Left renal pelvis (tissue), 4 donors: ENCODE measurements at places on chromosomes 5 and 9. TPM values are rescaled to one million over a fixed set of nuclear protein-coding genes. Genes with fewer than 3 reads are reported as not detected.

DNA sequence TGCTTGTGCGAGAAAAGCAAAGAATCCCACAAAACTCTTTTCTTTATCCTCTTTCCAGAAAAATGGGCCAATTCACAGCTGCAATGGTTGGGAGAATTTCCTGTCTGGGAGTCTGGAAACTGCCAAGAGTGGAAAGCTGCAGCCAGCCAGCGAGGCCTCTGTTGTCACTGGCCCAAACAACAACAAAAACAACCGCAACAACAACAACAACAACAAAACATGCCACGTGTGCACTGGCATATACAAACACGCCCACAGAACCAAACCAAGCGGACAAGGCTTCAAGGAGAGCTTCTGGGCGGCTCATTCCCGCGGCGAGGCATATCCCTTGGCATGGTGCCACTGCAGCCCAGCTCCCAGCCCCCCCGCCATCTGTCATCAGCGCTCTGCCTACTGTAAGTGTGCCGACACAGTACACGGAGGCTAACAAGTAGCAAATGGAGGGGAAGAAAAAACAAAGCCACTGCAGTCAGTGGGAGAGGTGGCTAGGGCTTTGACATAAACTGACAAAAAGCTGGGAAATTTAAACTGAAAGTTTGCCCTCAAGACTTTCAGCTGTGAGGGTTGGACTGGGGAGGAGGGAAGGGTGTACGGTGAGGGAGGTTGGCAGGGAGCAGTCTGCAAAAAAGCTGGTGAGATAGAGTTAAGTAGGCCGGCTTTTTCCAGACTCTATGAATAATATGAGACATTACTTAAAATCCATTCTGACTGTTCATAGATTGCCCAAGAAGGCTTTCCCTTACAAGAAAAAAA is 165.0 kb upstream of the ZNF462 start:
- peak; percentile 50 for DNase-seq

DNA sequence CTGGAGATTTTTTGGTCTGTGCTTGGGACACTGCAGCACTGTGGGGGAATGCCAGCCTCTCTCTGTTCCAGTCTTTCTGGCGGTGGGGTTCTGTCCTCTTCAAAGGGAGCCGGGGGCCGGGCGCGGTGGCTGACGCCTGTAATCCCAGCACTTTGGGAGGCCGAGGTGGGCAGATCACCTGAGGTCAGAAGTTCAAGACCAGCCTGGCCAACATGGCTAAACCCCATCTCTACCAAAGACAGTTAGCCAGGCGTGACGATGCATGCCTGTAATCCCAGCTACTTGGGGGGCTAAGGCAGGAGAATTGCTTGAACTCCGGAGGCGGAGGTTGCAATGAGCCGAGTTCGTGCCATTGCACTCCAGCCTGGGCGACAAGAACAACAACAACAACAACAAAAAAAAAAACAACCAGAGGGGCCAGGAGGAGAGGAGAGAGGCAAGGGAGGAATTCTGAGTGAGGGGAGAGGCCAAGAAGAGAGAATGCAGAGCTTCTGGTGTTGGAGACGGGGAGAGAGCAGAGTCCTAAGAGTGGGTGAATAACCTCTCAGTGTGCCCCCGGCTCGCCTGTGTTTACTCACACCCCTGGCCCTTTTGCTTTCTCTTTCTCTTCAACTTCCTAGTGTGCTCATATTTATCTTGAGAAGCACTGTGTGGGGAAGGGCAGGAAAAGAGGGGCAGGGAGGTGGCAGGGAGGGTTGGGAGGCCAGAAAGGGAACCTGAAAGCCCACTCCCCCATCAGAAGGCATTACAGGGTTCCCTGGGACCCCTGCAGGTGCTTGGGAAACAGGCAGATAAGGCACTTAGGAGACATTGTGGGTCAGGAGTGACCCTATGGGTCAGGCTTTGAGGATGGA is 3.2 kb upstream of the SET start:
- DNase-seq: no peak

CDH6 gene
- 4.8 TPM for polyA plus RNA-seq

ZDHHC11 gene
- 11.0 TPM for polyA plus RNA-seq

GRCh38 chr5:181198905-181199519 is 6.0 kb downstream of the TRIM7 start:
- DNase-seq: no peak
